ENCODE measurements at places on chromosomes 2 and 18. TPM values are rescaled to one million over a fixed set of nuclear protein-coding genes. Genes with fewer than 3 reads are reported as not detected.

GRCh38 chr2:71620116-71620515 lies 166.8 kb downstream of the DYSF start:
- DNase-seq = no peak

Gene IL36RN
- not detected for polyA plus RNA-seq

- DNase-seq = no peak
These were observed 279.5 kb upstream of the SIX2 start for GRCh38 chr2:45288532-45289417.

DNA sequence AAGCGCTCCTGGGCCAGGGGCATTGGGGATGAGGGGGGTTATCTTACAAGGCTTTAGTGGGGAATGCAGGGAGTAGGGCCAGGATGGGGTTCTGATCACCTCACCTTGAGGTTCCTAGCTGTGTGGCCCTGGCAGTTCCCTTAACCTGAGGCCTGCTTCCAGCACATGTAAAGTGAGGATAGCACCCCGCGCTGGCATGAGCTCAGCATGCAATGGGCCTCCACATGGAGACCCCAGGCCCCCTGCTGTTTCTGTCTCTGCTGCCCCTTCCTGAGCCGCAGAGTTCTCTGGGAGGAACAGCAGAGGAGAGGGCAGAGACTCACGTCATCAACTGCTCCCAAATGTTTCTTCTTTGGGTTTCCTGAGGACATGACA lies 8.6 kb upstream of the TEX51 start:
- DNase-seq = no peak

DNA sequence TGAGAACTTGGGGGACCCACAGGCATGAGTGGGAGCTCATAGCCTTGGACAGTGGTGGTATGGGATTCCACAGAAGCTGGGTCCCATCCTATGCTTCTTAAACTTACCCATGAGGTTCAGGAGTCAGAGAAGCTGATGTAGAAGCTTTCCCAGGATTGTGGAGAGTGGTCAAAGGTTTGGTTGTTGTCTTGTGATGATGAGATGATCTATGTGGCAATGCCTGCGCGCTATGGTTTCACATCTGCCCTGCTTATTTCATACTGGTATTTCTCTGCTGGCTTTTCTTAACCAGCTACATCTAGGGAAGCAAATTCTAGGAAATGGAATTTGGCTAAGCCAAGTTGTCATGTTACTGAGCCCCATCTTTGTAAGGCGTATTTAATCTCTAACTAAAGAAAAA lies 168.6 kb downstream of the ZNF407 start:
- DNase-seq = no peak

GRCh38 chr2:65782996-65783650 lies 350.7 kb upstream of the SPRED2 start:
- no peak for DNase-seq

- DNase-seq = no peak
These were observed 478.7 kb upstream of the CNTNAP5 start for GRCh38 chr2:123546353-123546752.

Gene ASB18
- polyA plus RNA-seq = 0.07 TPM

GRCh38 chr2:102256276-102256675 lies 55.1 kb upstream of the IL1RL1 start:
- DNase-seq = no peak

Gene CNTNAP5
- not detected for polyA plus RNA-seq

Gene SLC9A4
- 6.7 TPM for polyA plus RNA-seq

DNA sequence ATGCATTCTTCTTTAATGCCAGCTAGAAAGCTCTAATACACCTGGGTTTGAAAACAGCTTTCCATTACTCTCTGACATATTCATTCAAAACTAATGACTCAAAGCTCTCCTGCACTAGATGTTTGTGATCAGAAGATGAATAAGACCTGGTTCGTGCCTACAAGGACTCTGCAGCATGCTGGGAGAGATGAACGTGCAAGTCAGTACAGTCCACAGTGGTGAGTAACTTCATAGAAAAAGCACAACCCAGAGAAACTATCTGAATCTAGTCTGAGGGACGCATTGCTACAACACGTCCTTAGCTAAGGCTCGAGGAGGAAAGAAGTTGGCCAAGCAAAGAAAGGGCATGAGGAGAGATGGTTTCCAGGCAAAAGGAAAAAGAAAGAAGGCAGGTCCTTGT lies 234.3 kb downstream of the OSR1 start:
- DNase-seq = no peak

GRCh38 chr2:230797515-230798495 lies 66.9 kb upstream of the ITM2C start:
- DNase-seq = no peak

DNA sequence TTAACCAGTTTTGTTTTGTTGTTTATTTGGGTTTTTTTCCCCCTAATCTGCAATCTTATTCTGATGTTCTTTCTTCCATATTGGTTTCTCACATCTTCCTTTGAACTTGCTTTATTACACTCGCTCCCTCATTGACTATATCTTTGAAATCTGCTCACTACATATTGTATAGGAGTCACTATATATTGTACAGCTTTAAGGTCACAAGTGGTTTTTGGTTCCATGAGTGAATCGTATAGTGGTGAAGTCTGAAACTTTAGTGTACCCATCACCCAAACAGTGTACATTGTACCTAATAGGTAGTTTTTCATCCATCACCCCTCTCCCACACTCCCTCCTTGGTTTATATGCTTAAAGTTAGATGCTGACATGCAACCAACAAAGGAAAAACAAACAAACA lies 11.3 kb upstream of the BZW1 start:
- DNase-seq = no peak

- peak; percentile 44 for DNase-seq
These were observed 1.5 kb downstream of the GALNT1 start for GRCh38 chr18:35582899-35583558.

DNA sequence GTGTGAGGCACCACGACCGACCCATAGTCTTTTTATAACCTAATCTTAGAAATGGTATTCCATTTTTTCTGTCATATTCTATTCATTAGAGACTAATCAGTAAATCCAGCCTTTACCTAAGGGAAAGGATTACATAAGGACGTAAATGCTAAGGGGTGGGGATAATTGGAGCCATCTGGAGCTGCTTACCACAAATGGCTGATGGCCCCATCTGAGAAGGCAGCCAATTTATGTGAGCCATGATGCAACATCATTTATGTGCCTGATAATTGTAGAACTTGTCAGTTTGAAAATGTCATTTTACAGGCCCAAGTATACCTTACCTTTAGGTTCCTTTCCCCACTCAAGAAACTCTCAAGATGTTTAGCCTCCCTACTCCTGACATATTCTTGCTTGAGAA lies 44.0 kb downstream of the ARHGEF33 start:
- DNase-seq = no peak

GRCh38 chr2:142585785-142586184 lies 291.7 kb upstream of the KYNU start:
- DNase-seq = no peak

DNA sequence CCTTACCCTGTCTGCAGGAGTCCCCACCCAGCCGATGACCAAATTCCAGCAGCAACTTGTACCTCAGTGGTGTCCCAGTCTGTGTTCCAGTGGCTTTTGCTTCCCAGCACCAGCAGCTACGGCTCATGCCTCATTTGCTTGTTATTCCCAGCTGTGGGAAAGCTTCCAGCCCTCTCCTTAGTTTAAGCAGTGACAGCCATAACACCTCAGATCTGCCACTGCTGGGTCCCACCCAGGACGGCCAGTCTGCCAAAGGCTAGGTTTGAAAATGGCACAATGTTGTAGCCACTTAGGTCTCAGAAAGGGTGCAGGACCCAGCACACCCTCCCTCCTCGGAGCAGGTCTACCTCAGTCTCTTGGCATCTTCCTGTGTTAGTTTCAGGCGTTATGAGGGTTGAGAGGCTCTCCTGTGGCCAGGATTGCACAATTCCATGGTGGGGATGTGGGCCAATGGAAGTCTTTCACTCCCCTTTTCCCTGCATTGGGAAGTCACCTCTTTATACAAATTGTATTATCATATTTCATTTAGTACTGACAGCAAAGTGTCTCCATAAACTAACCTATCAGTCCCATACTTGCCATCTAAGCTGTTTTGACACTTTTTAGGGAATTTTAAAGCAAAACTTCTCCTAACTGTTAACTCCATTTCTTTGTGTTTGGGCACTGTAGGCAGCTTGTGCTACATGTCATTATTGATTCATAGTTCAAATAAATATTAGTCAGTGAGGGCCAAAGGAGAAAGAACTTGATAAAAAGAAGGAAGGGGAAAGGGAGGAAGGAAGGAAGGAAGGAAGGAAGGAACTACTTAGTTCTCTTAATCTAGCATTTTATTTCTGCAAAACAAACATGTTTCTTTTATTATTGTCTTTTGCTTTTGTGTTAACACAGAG lies 62.9 kb upstream of the FAM110C start:
- DNase-seq = no peak

DNA sequence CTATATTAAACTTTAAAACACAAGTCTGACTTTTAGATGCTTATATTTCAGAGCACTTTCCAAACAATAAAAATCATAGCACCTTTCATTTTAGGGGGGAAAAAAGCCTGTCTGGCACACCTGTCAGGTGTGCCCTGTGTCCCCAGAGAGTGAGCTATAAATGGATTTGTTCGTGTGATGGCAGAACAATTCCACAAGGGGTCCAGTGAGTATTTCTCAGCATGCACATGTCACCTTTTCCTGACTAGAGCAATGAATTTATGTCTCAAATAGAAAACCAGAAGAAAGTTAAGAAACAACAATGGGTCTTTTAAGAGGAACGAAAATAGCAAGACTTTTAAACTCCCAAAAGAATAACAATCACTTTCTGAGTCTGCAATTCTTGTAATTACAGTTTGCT lies 55.9 kb downstream of the ACVR1C start:
- no peak for DNase-seq

- DNase-seq = no peak
These were observed 276.4 kb downstream of the HRH4 start for GRCh38 chr18:24736662-24737330.

Gene RIOK3
- polyA plus RNA-seq = 57.0 TPM

Gene WIPF1
- polyA plus RNA-seq = 27.8 TPM

DNA sequence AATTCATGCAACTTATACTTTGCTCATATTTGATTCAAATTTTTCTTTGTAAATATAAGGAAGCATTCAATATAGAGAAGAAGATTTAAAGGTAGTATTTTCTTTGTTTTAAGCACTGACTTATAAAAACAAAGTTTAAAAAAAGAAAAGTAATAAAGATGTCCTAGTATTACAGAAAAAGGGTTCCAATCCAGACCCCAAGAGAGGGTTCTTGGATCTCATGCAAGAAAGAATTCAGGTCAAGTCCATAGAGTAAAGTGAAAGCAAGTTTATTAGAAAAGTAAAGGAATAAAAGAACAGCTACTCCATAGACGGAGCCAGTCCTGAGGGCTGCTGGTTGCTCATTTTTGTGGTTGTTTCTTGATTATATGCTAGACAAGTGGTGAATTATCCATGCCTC lies 267.9 kb downstream of the CTNNA2 start:
- DNase-seq = no peak

GRCh38 chr2:218782528-218782844 lies 539 bp downstream of the CYP27A1 start:
- no peak for DNase-seq

- peak; percentile 83 for DNase-seq
These were observed 311.8 kb downstream of the LNPK start for GRCh38 chr2:175690113-175690837.

DNA sequence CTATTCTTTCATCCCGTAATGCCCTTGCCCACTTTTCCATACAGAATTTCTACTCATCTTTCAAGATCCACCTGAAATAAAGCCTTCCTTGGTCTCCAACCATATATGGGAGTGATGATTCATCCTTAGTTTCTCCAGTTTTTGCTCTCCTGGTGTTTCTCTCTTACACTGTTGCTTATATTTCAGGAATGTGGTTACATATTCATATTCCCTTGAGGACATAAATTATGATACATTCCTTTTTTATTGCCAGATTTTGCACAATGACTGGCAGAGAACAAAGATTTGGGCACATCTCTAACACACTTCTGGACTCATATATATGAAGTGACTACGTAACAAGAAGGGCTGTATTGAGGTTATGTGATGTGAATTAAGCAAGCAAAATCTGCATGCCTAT lies 1573.4 kb upstream of the NXPH2 start:
- no peak for DNase-seq

GRCh38 chr2:16700551-16701259 lies 35.1 kb upstream of the CYRIA start:
- DNase-seq = no peak

DNA sequence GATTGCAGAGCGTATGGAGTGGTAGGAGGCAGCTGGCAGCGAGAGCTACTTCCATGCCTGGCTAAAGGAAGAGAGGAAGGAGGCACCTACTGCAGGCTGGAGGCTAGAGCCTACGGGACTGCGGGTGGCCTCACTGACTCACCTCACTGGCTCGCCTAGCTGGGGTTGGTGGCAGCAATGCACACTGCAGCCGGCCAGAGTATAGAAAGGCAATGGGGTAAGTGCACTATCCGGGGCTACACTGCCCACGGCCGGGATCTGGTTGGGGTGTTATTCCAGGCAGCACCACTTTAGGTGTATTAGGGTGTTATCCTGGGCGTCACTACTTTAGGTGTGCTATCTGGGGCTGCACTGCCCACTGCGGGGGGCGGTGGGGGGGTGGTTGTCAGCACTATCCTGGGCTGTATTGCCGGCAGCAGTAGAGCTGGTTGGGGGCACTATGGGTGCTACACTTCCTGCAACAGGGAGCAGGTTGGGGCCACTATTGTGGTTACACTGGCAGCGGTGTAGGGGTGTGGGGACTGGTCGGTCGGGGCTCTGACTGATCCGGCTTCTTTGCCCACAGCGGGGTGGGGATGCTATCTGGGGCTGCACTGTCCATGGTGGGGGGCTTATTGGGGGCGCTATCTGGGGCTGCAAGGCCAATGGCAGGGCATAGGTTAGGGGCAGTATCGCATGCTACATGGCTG lies 33.3 kb upstream of the ANKRD62 start:
- DNase-seq = no peak

DNA sequence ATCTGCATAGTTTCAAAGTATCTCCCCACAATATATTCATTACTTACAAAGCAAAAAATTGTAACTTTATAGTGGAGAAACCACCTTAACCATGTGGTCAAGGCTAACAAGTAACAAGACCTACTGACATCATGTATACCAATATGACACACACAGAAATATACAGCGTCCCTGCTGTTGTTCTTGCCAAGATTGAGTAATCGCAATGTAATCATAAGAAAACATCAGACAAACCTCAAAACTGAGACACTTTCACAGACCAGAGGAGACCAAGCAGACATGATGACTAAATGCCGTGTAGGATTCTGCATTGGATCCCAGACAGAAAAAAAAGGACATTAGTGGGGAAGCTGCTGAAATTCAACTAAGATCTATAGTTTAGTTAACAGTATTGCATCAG lies 123.0 kb downstream of the ACAA2 start:
- DNase-seq = no peak

- no peak for DNase-seq
These were observed 227.4 kb downstream of the SS18 start for GRCh38 chr18:25862881-25863600.

- no peak for DNase-seq
These were observed 37.2 kb upstream of the ZNF532 start for GRCh38 chr18:58827428-58827827.

Gene SAG
- polyA plus RNA-seq = 0.18 TPM

Data from renal pelvis (tissue), 12 donors.